Stimulated activated CD4-positive, alpha-beta T cell treated with anti-CD3 and anti-CD28 coated beads, Interleukin-15, amount 100 ng/mL, for 1 hour (primary cell): ENCODE measurements at places on chromosomes 1 and 21.

GRCh38 chr1:207962716-207963426, 51.9 kb upstream of the CD34 start:
- DNase-seq = no peak

GRCh38 chr1:206503591-206504362, 3.6 kb upstream of the RASSF5 start:
- DNase-seq = no peak

GRCh38 chr1:100941098-100941527, 45.2 kb downstream of the SLC30A7 start:
- DNase-seq = no peak

GRCh38 chr1:171286032-171286705, 27.8 kb upstream of the FMO4 start:
- DNase-seq = no peak

GRCh38 chr1:236904892-236905741, 99.1 kb downstream of the MT1HL1 start:
- DNase-seq = no peak

GRCh38 chr21:33419538-33420123, 16.4 kb downstream of the IFNGR2 start:
- no peak for DNase-seq

DNA sequence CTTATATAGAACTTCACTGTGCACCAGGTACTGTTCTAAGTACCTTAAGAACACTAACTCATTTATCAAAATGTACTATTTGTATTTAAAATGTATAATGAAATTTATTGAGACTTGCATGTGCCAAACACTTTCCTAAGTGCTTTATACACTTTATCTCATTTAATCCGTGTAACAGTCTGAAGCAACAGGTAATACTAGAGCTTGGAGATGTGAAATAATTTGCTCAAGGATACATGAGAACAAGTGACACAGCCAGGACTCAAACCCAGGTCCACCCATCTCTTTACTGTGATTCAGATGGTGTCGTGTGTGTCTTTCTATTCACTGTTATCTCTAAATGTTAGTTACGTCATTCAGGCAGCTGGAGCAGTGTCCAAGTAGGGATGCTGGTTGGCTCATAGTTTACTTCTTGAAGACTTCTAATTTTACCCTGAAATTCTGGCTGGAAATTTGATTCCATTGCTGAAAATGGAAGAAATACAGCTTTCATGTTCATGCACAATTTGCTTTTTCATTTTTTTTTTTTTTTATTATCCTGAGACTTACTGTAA, 169.7 kb upstream of the UBE2U start:
- no peak for DNase-seq

DNA sequence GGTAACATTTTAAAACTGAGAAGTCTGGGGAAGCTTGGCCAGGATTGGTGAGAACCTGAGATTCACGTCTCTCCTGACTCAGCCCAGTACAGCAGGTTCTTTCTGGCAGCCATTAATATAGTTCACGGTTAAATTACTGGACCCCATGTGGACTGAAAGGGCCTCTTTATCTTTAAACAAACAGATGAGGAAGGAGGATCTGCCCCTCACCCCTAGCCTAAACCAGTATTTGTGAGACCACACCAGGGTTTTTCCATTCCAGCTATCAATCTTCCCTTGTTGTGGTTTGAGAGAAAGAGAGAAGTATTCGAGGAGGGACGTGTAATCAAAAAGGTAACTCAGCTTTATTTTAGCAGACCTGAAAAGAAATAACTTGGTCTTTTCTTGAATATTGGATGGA, 137.1 kb downstream of the PROX1 start:
- no peak for DNase-seq

DNA sequence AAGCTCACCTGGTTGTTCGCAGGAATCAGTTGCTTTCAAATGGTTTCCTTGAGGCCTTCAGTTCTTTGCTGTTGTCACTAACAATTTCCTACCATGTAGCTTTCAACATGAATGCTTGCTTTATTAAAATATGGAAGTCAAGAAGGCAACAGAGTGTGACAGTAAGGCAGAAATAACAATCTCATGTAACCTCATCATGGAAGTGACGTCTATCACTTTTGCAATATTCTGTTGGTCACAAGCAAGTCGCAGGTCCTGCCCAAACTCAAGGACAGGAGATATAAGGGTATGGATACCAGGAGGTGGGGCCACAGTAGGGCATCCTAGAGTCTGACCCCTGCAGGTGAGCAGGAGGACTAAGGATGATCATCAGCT, 296.8 kb upstream of the ZP4 start:
- no peak for DNase-seq

- no peak for DNase-seq
Measured at GRCh38 chr1:21924503-21925005, 12.6 kb downstream of the HSPG2 start.

- no peak for DNase-seq
Measured at GRCh38 chr1:97680894-97681293, 239.9 kb downstream of the DPYD start.

DNA sequence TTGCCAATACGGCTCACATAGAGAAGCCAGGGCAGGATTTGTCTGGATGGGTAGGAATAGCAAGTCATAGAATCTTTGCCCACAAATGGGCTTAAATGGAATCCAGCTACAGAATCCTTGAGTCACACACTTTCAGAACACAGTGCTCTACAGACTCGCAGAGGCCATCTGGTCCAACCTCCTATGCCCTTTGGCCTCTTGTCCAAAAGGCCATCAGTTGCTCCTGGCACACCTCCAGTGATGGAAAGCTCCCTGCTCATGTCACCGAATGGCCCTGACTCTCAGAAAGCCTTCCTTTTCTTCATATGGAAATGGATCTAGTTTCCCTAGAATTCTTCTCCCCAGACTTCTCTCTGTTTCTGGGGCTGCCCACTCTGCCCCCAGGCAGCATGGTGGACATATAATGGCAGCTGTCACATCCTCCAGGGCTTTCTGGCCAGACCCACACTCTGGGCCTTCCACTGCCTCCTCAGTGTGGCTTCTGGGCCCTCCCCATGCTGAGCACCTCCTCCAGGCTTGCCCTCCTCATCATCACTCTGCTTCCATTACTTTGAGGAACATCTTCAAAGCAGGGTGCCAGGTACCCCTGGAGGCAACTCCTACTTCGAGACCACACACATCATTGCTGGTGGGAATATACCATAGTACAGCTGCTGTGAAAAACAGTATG, 33.6 kb upstream of the TRABD2B start:
- DNase-seq = no peak

DNA sequence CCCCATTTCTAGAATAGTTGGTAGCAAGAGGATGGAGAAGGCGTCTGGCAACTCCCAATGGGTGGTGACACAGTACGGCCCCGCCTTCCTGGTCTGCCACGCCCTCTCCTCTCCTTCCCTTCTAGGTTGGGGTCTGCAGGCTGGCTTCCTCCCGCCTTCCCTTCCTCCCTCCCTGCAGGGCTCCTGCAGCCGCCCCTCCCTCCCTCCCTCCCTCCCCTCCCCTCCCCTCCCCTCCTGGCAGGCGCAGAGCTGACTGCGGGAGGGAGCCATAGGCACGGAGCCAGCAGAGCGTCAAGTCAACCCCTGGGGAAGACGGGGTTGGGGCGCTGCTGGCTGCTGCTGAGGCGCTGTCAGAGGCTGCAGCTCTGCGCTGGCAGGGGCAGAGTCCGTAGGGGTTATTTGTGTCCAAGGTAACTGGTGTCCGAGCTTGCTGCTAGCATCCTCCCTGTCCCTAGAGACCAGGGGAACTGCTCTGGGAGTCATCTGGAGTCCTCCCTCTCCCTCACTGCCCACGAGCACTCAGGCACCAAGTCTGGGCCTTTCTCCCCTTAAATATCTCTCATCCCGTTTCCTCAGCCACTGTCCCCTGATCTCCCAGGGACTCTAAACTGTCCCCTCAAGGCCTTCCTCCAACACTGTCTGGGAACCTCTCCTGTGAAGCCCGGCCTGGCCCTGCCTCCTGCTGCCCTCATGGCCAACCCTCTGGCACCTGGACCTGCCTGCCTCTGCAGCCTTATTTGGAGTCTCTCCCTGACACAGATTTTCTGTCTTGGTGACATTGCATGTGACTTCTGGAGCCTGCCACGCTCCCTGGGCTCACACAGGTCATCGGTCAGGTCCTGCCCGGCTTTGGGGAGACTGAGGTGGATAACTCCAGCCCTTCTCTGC, 57.4 kb upstream of the ACOT11 start:
- no peak for DNase-seq

DNA sequence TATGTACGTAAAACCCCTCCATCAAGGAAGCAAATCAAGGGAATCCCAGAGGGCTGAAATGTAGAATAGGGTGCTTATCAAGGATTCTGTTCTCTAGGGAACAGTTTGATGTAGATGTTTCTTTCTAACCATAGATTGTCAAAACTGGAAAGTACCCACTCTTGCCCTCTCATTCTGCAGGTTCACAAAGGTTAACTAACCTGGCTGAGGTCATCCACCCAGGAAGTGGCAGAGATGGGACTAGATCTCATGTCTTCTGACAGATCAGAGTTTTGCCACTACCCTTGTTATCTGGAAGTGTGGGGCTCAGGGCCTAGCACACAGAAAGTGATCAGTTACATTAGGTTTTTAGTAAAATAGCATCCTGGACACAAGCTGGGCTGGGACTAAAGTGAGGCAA, 47.4 kb downstream of the GFI1 start:
- DNase-seq = no peak

GRCh38 chr1:33802268-33802667, 61.6 kb upstream of the HMGB4 start:
- DNase-seq = no peak

- DNase-seq = no peak
Measured at GRCh38 chr1:221071777-221072176, 192.5 kb downstream of the HLX start.

DNA sequence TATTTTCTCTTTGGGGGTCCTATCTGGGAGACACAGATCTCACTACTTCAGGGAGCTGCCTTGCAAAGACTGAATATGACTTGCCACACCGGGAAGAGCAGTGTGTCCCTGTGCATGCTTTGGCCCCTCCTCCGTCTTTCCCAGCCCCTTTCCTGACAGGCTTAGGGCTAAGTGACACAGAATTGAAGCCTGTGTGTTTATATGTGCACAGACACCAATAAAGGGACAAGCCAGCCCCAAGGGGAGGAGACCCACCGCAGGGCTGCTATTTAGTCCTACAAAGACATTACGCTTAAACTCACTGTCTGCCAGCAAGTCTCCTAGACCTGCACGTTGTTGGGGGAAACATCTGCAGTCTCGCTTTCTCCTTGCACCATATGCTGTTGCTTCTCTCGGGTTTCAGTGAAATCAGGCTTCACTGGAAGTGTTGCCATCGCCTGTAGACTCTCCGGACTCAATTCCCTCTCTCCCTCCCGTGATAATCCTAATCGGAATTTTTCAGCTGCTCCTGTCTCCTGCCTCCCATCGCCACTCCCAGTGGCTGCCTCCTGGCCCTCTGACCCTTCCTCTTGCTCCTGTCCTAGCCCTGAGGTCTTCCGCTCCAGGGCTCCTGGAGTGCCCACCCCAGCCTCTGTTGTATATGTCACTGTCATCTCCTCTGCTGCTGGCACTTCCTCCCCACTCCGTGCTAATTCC, 58.5 kb upstream of the LRRC53 start:
- DNase-seq = no peak

DNA sequence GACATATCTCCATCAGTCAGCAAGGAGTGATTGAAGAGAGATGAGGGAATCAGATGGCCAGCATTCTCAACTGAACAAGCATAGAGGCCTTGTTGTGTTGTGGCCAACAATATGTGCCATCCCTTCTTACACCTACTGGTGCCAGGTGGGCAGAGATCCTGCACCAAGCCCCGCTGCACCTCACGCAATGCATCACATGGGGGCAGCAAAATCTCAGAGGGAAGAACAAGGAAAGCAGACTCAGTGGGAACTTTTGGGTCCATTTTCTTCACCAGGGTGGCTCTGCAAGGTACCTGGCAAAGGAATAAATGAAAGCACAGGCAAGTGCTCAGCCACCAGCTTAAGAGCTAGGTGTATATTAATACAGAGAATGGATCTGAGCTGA, 33.2 kb downstream of the HSD3B2 start:
- DNase-seq = no peak

DNA sequence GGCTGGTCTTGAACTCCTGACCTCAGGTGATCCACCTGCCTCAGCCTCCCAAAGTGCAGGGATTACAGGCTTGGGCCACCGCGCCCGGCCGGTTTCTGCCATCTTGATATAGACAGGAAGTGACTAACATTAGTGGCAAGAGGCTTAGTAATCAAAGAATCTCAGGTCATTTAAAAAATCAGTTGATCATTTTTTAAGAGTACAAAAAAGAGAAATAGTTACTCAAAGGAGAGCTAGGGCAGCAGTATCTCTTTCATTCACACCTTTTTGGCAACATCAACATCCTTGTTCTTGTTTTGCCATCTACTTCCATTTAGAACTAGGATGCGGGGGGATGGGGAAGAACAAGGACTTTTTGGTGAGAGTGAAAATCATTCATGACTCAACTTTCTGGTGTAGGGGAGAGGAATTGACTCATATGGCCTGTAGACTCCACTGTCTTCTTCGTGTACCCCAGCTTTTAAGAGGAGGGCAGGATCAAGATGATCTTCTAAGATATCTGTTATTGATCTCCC, 8.8 kb downstream of the FCRLB start:
- DNase-seq = no peak

DNA sequence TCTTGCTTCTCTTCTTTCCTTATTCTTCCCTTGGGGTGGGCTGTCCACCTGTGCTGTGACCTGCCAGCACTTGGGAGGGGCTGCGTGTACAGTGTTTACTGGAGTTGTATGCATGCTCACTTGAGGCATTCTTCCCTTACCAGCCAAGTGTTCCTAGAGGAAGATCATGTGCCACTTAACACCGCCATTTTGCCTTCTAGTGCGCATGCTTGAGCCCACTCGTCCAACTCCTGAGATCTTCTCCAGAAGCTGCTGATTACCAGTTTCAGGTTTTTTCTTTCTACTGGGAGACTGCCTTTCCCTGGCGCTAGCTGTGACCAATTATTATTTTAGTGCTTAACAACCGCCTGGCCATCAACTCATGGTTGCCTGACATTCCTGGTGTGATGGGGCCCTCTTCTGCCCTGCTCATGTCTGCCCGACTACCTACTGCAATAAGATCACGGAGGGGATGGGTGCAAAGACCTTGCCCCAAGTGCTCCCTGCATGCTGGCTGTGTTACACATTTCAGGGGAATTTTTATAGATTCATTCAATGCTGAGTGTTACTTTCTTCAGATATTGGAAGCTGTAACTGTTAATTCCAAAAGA, 74.2 kb upstream of the B3GALT5 start:
- DNase-seq = no peak

DNA sequence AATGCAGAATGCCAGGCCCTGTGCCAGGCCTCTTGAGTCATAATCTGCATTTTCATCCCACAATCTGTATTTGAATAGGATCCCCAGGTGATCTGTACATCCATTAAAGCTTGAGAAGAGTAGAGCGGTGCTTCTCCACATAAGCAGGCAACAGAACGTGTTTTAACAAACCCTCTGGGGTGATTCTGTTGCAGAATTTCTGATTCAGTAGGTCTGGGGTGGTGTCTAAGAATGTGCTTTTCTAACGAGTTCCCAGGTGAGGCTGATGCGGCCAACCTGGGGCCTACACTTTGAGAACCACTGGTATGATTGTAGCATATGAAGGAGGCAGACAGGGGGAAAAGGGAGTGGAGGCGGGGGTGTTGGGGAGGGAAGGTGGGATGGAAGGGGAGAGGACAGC, 78.4 kb upstream of the POU3F1 start:
- no peak for DNase-seq
